ENCODE measurements at places on chromosomes 3 and 15. TPM values are rescaled to one million over a fixed set of nuclear protein-coding genes. Genes with fewer than 3 reads are reported as not detected.

Gene LHFPL4
- polyA plus RNA-seq: 12.6 TPM

DNA sequence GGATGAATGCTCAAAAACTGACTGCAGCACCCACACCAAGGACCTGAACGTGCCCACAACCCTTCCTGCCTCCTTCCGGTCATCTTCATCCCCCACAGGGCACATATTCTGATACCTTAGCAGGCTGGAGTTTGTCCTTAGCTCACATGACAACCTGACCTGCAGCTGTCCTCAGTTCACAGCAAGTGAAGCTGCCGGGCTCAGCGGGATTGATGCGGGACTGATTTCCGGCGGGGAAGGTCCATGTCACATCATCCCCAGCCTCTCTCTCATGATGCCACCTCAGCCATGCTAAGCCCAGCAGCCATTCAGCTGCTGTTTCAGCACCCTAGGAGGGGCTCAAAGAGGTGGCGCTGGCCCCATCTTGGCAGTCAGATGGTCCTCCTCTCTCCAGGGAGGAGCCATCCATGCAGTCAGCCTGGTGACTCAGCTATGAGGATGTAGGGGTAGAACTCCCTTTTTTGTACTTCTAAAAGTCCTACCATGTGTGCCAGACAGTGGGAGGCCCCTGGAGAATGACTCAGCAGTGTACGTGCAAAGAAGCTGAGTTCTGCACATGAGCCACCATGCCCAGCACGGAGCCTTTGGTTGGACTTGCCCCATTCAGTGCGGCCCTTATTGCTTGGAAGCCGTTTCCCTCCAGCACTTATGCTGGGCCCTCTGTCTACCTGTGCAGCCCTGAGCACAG, 9.5 kb downstream of the CA12 start:
- DNase-seq: no peak

Gene RNF111
- polyA plus RNA-seq: 14.0 TPM

Gene GOLGA6L7
- polyA plus RNA-seq: not detected
